NCI-H510A (cell line): ENCODE measurements at places on chromosomes 11 and 22.

DNA sequence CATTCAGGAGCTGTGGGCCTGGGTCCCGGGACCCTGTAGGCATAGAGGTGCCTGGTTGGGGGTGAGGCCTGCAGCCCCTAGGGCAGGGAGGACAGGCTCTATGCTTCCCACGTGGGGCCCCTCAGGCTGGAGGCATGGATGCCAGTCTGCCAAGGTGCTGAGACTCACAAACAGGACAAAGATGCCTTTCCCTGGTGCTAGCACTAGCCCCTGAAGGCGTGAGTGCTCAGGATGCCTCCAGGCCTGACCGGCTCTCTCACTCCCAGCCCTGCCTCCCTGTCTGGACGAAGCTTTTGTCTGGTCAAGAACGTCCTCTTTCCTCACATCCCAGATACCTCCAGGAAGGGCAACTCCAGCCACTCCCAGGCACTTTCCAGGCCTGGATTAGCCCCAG lies 2.1 kb downstream of the CDC42BPG start:
- no peak for DNase-seq

DNA sequence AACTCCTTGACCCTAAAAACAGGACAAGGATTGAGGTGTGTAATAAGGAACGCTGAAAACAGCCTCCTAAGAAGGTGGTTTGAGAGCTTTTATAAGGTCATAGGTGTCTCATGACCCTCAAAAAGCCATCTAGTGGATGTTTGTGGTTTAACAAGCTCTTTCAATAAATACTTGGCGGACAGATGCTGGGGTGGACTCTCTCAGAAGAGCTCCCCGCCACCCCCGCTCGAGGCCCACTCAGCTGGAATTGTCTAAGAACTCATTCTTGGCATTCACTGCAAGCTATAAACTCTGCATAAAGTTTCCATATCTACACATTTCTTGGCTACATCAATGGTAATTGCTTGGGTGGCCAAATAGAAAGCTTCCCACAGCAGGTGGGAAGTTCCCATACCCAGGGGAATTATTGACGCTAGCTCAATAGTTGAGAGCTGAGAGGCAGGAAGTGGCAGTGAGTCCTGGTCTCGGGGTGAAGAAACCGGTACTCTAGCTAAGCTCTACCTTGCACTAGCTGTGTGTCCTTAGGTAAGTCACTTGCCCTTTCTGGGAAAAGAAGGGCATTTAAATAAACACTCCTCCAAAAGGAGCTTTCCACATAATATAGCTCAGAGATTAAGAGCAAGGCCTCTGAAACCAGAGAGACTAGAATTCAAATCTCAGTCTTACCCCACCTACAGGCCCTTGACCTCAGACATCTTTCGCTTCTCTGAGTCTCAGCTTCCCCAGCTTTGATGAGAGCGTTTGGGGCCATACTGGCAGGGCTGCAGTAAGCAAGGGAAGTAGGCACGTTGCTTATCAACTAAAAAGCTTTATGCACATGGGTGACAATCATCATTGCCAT lies 6.4 kb downstream of the MS4A15 start:
- no peak for DNase-seq

- DNase-seq = no peak
Observed at GRCh38 chr11:108388576-108388975, 78.8 kb downstream of the C11orf65 start.

DNA sequence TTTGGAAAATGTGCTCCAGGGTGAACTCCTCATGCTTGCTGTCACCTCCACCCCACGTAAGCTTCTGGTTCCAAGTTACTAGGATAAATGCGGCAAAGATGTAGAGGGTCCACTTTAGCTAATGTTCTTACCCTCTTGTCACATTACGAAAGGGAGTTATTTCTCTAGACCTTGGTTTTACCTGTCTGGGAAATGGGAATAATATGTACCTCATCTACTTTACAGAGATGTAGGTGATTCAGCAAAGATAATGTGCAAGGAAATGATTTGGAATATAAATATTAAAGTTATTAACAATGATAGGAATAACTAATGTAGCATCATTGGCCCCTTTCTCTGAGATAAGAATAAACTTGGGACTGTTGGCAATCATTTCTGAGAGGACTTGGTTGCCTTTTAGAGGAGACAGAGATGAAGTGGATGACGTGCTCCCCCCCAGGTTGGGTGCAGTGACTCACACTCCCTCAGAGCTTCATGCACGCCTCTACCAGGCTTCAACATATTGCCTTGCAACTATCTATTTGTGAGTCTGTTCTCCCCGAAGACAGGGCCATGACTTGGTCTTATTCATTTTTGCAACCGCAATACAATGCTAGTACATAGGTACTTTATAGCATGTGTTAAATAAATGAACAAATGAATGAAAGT lies 97.1 kb downstream of the ME3 start:
- DNase-seq = no peak

DNA sequence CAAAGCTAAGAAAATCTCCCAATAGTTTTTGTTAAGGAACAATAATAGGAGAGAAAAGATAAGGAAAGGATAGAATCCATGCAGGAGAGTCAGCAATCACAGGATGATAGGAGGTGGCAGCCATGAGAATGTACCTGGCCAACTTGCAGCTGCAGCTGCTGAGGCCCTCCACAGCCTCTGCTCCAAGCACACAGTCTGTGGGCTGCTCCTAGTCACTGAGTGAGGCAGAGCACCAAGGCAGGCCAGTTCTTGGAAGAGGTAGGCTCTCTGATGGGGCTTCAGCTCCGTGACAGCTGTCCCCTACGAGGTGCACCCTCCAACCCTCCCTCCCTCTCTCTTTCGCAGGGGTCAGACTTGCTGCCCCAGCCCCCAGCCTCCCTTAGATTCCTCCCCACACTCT lies 5.5 kb upstream of the KCNJ1 start:
- no peak for DNase-seq

DNA sequence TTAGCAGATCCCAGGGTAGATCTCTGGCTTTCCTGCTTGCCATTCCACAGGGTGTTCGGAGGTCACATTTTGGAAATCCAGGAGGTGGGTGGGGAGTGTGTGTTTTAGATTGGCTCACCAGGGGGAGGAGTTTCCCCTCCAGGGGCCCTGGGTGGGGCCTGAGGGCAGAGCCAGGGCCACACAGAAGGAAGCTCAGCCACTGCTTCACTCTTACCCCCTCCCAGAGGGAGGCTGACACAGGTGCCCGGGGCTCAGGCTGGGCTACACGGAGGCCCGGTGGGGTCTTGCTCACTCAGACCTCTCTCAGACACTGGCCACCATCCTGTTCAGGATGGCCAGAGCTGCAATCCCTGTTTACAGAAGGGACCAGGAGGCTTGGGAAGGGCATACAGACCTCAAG lies 2.5 kb downstream of the WNT7B start:
- DNase-seq = no peak

DNA sequence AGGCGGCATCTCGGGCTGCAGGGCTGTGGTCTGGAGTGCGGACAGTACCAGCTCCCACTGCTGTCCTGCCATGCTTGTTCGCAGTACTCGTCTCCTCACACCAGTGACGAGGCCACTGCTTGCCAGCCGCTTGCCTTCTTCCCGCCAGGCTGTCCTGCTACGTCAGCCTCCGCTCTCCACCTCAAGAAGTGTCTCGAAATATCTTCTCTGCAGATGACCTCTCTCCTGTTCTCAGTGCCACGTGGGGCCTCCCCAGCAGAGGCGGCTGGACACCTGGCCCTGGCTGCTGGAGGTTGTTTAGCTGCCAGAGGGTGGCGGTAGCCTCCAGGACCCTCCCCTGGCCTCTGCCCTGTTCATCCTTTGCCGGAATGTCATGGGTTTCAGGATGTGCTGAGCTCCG lies 3.1 kb upstream of the CCDC188 start:
- DNase-seq = no peak

DNA sequence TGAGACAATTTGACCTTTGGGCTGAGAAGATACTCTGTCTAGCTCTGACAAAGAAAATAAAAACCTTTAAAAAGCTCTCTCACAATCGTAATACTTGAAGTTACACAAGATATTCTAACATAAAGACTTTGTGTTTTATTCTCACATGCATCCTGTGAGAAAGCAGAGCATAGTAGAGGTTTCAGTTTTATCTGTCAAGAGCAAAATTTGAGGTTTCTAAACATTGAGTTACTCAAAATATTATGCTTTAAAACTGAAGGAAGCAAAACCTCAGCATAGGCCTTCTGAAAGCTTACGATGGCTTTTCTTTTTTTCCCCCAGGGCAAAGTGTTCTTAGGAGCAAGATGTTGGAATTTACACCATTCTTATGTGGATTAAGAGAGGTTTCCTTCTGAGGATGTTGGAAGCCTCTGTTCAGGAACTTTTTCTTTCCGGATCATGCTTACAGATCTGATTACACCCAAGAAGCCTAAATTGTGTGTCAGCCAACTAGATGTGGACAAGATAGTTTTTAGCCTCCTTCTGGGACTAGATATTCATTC lies 15.0 kb upstream of the OR51M1 start:
- no peak for DNase-seq

GRCh38 chr11:84398017-84398626 lies 1112.0 kb upstream of the CCDC90B start:
- no peak for DNase-seq

DNA sequence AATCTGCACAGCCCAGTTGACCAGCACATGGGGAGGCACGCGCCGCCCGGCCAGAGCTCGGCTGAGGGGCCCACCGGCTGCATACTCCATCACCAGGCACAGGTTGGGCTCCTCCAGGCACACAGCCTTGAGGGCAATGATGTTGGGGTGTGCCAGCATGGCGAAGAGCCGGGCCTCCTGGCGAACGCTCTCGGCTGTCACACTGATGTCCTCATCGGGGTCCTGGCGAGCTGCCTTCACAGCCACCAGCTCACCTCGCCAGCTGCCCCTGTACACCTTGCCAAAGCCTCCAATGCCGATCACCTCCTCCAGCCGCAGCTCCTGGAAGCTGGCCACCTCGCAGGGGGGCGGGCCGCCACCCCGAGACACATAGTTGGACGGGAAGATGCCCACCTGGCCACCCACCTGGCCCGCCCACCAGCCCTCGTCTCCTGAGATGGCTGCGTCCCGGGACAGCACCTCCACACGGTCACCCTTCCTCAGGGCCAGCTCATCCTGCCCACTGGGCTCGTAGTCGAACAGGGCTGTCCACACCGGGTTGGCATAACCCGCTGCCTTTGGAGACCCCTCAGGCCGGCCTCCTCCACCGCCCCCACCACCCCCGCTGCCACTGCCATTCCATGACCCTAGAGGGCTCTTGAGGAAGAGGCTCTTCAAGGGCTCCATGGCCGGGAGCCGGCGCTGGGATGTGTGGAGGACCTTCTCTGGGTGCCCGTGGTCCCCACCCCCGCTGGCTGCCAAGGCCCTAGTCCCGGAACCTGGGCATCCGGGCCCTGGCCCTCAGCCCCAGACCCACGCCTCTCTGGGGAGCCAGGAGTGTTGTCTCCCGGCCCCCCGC lies 711 bp downstream of the MAP3K11 start:
- DNase-seq = no peak

DNA sequence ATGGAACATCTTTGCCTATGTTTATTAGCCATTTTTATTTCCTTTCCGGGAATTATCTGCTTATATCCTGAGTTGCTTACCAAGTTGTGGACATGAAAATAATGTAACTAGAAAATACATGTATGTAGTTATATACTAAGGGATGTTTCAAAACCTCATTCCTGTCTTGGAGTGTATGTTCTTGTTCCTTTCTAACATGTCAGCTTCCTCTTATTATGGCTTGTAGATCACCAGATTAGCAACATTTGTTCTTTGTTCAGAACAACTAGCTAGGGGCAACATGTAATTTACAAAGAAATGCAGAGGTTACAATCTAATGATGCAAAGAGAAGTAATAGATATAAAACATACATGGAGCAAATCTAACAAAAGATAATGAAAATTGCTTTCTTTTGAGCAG lies 13.1 kb upstream of the TMEM123 start:
- DNase-seq = no peak
